ENCODE measurements at places on chromosomes 7 and 10.

DNA sequence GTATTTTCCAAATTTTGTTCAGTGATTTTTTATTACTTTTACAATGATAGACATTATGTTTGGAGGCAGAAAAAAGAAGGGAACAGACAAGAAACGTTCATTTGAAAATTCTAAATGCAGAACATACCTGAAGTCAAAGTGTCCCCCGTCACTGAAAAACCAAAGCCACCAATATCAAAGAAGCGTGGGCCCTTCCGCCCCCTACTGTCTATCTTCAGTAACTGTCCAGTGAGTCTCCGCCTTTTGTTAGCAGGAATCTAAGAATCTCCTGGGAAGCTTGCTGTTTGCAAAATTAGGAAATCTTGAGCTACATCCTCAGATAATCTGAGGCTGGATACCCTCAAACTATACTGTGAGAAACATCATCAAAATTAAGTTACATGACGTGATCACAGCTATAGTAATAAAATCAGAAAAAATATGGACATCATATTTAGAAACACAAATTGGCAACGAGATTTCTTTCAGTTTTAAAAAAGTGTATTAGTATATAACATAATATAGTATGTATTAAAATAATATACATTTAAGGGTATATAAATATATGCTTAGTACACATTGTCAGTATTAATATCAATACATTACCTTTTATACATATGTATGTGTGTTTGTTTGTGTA is 169.3 kb upstream of the AKR1E2 start:
- no peak for DNase-seq

GRCh38 chr7:33932221-33932620 is 26.9 kb downstream of the BMPER start:
- no peak for DNase-seq

DNA sequence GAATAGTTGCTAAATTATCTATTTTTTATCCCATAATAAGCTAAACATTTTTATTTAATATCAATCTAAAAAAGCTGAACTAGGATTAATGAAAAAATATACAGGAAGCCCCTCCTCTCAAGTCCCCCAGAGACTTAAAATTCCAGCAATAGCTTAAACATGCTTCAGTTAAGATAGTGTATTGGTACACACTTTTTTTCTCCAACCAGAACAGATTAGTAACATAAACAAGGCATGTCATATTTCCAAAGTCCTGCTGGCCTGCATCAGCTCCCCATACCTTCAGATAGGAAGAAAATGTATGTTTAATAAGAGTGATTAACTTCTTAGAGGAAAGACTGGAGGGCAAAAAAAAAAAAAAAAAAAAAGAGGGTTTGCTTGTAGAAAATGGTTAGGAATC is 7.1 kb downstream of the TBX20 start:
- DNase-seq = no peak

- DNase-seq = no peak
Measured at GRCh38 chr10:77186936-77187335, 450.7 kb downstream of the KCNMA1 start.

DNA sequence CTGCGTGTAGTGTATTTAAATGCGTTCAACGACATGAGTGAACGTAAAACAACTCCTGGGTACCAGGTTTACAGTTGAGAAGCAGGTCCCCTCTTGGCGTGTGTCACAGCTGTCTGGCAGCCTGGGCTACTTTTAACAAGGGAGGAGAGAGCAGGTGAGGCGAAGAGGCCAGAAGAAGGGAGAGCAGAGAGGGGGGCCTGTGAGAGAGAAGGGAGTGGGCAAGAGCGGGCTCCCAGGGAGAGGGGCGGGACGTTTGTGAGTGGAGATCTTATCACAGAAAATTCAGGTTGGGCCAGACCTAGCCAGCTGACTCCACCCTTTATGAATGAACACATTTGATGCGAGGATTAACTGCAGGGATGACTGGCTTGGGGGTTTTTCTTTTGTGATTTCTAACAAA is 154.0 kb downstream of the CAMK1D start:
- no peak for DNase-seq

DNA sequence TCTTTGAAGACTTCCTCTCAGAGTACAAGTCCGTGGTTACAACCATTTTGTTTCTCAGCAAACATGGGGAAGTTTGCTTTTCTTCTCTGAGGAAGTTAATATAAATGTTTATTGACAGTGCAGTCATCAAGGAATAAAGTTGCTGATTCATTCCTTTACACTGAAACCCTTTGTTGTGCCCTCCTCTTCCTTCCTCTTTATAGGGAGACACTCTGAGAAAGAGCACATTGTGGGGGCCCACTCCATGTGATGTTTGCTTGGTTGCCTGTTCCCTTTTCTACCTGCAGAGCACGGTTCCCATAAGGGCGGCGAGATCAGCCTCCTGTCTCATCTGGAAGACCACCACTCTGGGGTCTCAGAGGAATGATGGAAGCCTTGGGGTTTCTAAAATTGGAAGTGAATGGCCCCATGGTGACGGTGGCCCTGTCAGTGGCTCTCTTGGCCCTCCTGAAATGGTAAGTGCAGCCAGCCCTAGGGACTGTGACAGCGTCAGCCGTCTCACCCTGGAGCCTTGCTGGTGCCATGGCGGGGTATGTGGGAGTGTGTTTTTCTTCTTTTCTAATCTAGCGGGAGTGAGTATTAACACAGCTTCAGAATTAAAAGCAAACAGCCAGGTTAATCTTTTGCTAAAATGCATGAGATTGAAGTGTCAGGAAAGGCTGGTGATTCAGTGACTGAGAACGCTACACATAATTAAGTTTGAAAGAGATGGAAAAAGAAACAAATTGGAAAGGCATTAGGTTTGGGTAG is at the start of gene TBXAS1:
TBXAS1 (plus strand) TSS at position 240 of the 750 bp plus-strand sequence; CDS start at position 367, 127 bp downstream.
- no peak for DNase-seq

GRCh38 chr7:55484834-55485233 is 87.5 kb downstream of the VOPP1 start:
- DNase-seq = no peak

- DNase-seq = no peak
Measured at GRCh38 chr7:55946545-55946944, 5.1 kb upstream of the MRPS17 start.

DNA sequence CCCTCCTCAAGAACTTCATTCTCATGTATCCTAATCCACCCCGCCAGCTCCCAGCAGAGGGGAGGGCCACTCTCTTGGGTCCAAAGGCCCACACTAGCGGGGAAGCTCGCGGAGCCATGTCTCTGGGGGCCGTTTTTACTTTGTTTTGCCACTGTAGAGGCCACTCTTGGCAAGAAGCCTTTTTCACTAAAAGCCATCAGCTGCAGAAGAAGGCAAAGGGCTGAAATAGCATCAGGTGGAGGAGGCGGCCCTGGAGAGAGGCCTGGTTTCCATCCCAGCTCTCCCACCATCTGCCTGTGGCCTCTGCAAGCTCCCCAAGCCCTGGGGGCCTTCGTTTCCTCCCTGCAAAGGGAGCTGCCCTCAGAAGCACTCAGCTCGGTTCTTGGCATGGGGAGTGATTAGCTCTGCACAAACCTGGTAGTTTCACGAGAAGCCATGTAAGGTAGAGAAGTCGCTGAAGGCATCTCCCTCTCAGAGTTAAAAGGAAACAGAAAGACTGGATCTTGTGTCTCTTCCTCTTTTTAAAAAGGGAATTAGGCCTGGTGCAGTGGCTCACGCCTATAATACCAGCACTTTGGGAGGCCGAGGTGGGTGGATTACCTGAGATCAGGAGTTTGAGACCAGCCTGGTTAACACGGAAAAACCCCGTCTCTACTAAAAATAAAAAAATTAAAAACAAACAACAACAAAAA is 70.3 kb downstream of the PARP12 start:
- DNase-seq = no peak

GRCh38 chr10:77264107-77264506 is 373.5 kb downstream of the KCNMA1 start:
- DNase-seq = no peak

GRCh38 chr7:22895140-22895827 is 72.6 kb upstream of the TOMM7 start:
- DNase-seq = no peak

DNA sequence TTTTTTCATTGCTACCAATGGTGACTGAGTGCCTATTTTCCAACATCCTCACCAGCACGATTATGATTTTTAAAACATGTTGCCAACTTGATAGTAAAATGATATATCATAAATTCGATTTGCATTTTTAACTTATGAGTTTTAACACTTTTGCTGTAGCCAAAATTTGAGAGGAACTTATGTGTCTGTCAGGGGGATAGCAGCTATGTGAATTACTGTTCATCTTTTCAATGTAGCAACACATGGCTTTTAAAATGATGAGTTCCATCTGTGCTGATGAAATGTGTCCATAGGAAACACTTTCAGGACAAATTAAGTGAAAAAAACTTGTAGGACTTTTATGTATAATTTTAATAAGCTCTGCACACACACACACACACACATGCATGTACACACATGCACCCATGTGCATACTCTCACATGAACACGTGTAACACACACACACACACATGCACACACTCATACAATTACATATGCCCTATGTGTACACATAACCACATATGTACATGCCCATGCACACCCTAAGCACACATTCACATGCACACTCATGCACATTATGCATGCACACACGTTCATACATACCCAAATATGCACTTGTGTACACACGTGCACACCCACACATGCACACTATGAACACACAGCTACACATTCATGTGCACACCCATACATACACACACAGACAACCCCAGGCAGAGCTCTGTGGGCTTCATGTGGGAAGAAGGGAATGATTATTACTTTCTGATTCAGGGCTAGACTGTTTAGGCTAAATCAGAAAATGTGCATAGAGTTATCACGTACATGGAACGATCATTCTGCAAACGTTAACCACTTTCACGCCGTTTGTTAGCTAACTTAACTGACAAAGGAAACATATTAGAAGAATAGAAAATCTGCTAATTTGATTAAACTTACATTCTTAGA is 68.9 kb downstream of the C10orf143 start:
- no peak for DNase-seq

DNA sequence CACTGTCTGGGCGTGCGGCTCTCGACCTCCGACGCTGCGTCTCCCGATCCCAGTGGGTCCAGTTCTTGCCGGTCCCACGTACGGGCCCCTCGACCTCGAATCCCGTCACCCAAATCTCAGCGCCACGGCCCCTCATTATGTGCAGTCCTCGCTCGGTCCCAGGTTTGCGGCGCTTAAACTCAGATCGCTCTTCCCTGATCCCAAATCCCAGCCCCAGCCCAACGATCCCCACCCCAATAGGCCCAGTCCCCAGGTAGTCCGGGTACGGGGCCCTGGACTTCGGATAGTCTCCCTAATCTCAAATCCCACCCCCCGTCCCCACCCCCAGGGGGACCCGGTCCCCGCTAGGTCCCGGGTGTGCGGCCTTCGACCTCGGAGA is 666 bp downstream of the HNRNPF start:
- no peak for DNase-seq

- peak; percentile 55 for DNase-seq
Measured at GRCh38 chr7:13920053-13920697, 69.3 kb downstream of the ETV1 start.

GRCh38 chr7:158033196-158033595 is 554.4 kb downstream of the PTPRN2 start:
- no peak for DNase-seq

- DNase-seq = peak; percentile 41
Measured at GRCh38 chr10:29239569-29240472, 49.0 kb upstream of the LYZL1 start.

- DNase-seq = peak; percentile 50
Measured at GRCh38 chr7:51141451-51142003, 175.1 kb downstream of the COBL start.

DNA sequence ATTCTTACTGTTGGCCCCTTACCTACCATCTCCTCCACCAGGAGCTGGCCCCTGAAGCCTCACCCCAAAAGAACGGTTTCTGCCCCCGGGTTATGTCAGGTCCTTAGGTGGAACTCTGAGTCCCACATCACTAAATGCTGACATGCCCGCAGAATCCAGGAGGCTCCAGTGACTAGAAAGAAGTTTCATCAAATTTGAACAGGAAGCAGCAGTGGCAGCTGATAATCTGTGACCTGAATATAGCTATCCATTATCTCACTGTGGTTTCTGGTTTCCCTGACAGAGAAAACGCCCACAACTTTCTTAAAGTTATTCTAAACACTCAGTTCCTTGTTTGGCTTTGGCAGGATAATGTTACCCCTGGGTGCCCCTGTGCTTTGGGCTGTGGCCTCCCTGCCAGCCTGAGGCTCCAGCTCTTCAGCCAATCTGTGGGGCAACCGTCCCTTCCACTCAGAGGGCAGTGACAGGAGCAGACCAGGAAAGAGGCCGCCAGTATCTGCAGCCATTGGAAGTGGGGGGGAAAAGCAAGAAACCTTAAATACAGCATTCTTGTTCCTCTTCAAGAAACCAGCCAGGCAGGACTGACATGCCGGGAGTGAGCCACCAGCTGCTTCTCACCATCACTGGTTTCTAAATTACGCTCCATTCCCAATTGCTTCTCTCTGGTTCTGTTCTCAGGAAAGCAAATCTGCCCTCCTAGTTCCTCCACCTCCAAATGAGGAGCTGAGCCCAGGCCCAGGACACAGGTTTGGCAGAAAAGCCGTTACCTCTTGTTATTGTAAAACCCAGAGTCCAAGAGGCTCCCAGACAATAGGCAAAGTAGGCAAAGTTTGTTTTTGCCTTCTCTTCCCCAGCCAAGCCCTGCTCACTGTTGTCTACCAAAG is 41.2 kb upstream of the VCL start:
- no peak for DNase-seq

DNA sequence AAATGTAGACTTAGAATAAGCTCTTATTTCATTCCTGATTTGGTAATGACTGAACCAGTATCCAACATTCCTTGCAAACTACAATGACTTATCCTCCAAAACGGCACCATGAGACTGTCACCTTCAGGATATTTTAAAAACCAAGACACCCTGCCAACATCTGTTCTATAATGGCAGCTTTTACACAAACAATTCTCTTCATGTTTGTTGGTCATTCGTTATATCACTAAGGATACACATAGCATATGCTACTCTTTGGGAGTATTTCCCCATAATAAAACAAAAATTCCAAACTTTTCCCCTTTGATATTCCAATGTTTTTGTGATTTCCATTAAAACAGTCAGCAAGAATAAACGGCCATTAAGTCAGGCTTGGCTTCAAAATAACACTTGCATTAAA is 215.4 kb downstream of the GLI3 start:
- DNase-seq = no peak

GRCh38 chr7:29805886-29806207 is 461 bp upstream of the WIPF3 start:
- DNase-seq = no peak
